ENCODE measurements at places on chromosomes 2 and 18. TPM values are rescaled to one million over a fixed set of nuclear protein-coding genes. Genes with fewer than 3 reads are reported as not detected.

Gene HTR2B
- not detected for total RNA-seq

Gene GNAL
- 0.06 TPM for total RNA-seq

Gene AFF3
- total RNA-seq = not detected

GRCh38 chr2:187360286-187360685 is 87.8 kb downstream of the CALCRL start:
- DNase-seq = no peak

- no peak for DNase-seq
Measured at GRCh38 chr2:180735799-180736198, 244.6 kb upstream of the UBE2E3 start.

- no peak for DNase-seq
Measured at GRCh38 chr2:55923091-55923981, at the start of gene EFEMP1. Gene EFEMP1 (minus strand): TSS chr2:55923782. CDS start chr2:55922440, 1,342 bp downstream.

- no peak for DNase-seq
Measured at GRCh38 chr2:173043476-173043875, 32.2 kb upstream of the MAP3K20 start.

DNA sequence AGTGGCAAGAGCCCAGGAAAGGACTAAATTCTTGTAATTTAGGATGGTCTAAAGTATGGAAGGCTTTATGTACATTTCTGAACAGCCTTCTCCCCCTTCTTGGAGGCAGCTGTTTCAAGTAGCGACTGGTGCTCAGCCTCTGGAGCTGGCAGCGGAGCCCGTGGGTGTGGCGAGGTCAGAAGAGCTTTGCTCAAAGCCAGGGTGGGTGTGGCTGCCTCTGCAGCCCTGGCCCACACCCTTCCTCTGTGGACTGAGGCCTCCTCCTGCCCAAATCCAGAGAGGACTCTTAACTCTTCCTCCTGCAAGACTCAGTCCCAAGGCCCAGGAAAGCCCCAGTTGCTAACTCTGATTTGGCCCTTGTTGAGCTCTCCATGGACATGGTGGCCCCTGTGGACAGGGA is 202.1 kb upstream of the REV1 start:
- DNase-seq = no peak

- no peak for DNase-seq
Measured at GRCh38 chr2:165307317-165307716, 68.1 kb downstream of the SCN2A start.
